ENCODE measurements at places on chromosomes 6 and 20. TPM values are rescaled to one million over a fixed set of nuclear protein-coding genes. Genes with fewer than 3 reads are reported as not detected.

- DNase-seq: no peak
Measured at GRCh38 chr6:135784507-135784906, 67.0 kb upstream of the PDE7B start.

DNA sequence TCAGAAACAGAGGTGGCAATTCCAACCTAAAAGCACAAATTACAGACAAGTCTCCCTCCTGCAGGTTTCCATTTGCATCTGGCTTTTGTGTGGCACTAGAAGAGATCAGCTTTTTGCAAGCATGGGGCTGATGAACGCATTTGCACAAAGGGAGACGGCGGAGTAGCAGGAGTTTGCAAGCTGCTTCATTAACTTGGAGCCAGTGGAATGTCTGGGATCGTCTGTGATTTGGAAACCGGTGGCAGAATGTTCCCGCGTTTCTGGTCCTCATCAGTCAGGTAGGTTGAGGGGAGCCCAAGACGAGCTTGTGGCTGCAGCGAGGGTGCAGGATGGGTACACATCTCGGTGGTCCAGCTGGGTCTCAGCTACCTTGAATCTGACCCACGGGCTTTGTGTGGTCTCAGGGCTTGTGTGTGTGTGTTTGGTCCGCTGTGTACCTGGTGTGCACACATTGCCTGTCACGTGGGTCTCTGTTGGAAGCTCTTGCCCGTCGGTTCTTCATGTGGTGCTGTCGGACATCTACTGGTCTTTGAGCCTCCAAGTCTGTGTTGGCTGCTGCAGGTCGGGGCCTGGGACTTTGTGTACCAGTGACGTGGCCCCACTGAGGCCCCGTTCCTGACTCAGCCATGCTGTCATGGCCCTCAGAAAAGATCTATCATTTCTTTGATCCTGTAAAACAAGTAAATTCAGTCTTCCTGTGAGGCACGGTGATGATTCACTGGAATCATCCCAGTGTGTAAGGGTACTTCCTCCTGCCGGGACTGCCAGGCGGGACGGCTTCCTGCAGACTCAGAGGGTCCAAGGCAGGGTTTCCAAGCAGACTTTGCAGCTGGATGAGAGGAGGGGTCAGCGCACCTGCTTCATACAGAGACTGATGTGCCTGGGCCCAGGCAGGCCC, 12.4 kb upstream of the MYT1 start:
- DNase-seq: no peak

RRAGD gene
- total RNA-seq: 19.8 TPM

GRCh38 chr20:2751878-2752566, 48.4 kb downstream of the CPXM1 start:
- DNase-seq: no peak

DNA sequence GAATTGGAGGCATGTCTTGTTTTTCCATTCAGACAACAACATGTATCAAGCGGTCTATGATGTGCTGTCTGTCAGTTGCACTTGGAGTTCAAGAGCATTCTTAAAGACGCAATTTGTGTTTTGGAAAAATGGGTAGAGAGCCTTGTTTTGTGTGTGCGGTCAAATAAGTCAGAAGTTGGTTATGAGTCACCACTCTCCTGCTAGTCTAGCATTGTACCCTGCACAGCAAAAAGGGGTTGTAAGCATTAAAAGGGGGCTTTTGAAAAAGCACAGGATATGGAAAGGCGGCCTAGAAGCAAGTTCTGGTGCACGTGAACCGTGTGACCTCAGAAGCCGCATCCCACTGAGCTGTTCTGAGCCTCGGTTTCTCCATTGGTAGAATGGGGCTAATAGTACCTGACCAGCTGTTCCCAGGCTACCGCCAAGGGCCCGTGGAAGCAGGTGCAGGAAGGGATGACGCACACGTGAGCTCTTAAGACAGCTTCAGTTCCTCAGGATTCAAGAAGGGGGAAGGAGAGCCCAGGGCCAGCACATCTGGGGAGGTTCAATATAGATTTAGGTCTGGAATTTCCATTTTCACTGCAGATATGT, 61.6 kb upstream of the SNX9 start:
- no peak for DNase-seq

MRAP2 gene
- 1.9 TPM for total RNA-seq

DNA sequence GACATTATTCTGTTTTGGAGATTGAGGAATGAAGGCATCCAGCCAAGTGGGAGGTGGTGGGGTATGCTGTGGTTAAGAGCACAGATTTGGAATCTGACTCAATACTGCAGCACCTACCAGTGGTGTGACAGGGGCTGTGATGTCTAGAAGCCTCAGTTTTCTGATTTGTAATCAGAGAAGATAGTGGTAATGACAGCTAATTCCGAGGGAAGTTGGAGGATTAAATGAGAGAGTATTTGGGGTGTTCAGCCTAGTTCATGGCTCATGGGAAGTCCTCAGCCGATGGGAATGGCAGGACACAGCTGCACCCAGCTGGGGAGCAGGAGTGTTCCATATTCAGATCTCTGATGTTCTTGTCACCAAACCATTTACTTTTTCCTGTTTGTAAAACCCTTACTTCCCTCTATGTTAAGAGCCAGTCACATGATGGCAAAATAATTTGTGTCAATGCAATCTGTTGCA, 9.3 kb downstream of the SLC9A8 start:
- DNase-seq: no peak

ENPP3 gene
- total RNA-seq: 1.6 TPM

GRCh38 chr20:41046716-41047115, 18.1 kb downstream of the TOP1 start:
- no peak for DNase-seq

GRCh38 chr6:155771822-155772221, 316.2 kb upstream of the NOX3 start:
- DNase-seq: no peak

DNA sequence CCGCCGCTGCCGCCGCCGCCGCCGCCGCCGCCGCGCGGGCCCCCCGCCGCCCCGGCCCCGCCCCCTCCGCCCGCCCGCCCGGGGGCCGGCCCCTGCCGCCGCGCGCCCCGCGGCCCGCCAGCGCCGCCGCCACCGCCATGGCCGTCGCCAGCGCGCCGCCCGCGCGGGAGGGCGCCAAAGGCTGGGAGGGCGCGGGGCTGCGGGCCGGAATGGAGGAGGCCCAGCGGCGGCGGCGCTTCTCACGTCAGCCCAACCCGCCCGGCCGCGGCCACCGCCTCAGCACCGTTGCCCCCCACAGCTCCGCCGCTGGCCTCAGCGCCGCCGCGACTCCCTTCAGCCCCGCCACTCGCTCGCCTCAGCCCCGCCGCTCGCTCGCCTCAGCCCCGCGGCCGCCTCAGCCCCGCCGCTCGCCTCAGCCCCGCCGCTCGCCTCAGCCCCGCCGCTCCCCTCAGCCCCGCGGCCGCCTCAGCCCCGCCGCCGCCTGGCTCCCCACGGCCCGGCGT, 258 bp downstream of the PHF10 start:
- no peak for DNase-seq

ORC3 gene
- total RNA-seq: 15.9 TPM

DNA sequence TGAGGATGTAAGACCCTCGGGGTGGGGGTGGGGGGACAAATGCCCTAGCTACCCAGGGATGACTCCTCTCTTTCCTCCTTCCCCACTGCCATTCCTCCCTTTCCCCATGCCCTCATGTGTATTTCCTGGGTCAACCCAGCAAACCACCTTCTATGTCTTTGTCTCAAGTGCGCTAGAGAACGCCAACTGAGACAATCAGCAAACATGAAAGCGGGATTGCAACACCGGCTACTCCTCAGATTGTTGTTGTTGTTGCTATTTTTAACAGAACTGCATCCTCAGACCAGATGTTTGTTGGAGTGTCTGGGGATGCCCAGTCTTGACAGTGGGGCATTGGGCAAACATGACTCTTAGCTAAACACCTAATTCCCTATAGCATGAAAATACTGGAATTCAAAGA, 39.3 kb upstream of the HIVEP1 start:
- DNase-seq: no peak

DNA sequence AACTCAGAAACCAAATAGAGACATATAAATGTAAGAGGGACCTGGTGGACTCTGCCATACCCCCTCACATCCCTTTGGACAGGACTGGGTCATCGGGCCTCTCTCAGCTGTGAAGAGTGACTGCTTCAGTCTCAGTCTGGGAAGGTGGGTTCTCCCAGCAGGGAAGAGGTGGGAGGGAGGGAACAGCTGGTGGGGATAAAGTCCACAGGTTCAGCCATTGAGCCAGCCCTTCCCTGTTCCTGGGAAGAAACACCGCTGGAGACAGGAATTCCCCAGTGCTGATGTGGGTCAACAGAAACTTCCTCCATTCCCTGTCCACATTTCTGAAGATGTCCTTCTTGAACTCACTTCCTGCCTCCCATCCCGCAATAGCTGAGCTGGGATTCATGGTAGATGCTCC, 209.2 kb upstream of the PMEPA1 start:
- DNase-seq: peak; percentile 44

DNA sequence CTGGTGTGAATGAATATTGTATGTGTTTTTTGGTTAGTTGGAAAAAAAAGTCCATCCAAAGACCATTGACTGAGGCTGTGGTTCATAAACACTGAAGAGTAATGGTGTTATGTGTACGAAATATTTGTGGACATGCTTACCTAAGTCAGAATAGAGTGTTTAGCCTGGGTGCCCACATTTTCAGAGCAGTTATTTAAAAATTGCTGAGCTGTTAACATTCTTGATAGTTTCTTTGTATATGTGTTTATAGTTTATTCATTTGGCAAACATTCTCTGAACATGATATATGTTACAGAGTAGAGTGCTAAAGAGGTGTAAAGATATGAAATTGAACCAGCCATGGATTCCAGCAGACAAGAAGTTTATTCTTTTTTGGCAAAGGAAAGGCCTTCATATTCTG, 20.6 kb downstream of the CDKAL1 start:
- no peak for DNase-seq

DNA sequence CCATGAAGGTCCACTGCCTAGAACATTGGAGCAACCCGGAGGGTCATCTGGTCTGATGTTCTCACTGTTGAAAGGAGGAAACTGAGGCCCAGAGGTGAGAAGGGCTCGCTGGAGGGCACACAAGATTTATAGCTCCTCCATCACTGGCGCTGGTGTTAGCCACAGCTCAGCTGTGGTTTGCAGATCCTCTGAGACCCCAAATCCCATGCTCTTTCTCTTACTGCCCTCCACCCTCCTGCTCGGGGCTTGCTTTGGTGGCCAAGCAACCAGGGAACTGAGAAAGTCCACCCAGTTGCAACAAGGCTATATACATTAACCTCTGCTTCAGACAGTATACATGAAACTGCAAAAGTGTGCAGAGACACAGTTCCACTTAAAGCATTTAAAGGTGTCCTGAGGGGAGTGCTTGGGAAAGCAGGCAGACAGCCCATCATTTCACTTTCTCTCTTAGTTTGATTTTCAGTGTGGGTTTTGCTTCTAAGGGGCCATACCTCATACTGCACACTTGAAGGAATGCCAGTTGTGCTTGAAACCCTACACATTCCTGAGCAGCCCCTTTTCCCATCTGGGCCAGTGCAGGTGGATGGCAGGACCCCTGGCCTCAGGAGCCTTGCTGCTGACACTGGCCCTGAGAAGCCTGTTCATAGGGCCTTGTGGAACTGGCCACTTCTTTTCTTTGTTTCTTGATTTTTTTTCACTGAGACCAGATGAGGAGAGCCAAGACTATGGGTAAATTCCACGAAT, 347.6 kb downstream of the CDC5L start:
- no peak for DNase-seq

DNA sequence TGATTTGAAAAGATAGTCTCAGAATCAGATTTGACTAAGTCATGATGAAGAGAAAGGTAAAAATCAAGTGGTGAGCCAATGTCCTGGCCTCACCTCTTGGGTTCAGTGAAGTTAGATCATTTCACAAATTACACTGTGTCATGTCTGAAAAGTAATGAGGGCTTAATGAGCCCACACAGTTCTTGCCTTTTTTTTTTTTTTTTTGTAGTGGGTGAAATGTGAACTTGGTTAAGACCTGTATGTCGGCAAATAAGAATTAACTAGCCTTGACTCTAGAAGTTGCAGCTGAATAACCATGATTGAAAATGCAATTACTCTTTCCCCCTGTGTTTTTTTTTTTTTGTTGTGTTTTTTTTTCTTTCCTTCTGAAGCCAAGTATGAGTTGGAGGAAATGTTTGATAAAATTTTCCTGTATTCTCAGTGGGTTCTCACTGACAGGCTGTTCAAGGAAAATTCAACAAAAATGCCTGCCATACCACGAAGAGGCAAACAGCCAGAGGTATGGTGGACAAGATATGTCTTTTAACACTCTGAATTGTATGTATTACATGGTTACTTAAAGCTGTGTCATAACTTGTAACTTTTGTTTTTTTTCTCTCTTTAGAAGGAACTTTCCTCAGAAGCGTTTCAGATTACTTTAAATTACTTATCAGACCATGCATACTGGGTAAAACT, 135.2 kb upstream of the MLIP start:
- DNase-seq: no peak

DNA sequence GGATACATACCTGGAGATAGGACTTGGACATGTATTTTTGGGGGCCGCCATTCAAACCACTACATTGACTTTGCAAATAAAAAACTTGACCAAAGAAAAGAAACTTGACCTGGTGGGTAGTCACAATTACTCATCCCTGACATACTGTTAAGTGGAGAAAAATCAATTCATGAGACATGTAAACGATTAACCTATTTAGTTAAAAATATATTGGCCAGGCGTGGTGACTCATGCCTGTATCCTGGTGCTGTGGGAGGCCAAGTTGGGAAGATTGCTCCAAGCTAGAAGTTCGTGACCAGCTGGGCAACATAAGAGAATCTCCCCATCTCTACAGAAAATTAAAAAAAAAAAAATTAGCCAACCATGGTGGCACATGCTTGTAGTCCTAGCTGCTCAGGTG, 2.5 kb upstream of the SRSF12 start:
- peak; percentile 47 for DNase-seq

- DNase-seq: peak; percentile 28
Measured at GRCh38 chr20:34522969-34523871, 7.0 kb downstream of the DYNLRB1 start.

- no peak for DNase-seq
Measured at GRCh38 chr6:122059918-122060317, 339.5 kb upstream of the HSF2 start.

GRCh38 chr6:147699637-147700036, 191.1 kb downstream of the SAMD5 start:
- DNase-seq: no peak

- no peak for DNase-seq
Measured at GRCh38 chr6:107770541-107770940, 53.6 kb downstream of the SCML4 start.

- DNase-seq: no peak
Measured at GRCh38 chr6:132234356-132234755, 166.9 kb downstream of the MOXD1 start.

GRCh38 chr6:124197148-124197547, 393.5 kb downstream of the NKAIN2 start:
- no peak for DNase-seq

GRCh38 chr6:40788661-40789655, 201.8 kb upstream of the LRFN2 start:
- no peak for DNase-seq

DNA sequence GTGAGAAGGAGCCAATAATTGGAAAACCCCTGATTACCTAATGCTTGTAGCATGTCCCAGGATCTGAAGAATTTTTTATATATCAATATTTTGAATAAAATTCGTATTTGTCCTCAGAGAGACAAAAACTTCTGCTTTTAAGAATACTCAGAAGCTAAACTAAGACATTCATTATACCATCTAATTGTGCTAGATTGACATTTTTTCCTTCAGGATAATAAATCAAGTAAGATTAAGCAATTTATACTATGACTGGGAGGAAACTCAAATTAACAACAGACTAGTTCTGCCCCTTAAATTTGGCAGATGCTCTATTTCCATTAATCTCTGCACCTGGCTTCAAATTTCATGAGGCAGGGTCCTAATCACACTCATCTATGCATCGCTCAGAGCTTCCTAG, 291.4 kb downstream of the PLCB1 start:
- DNase-seq: no peak

ERVFRD-1 gene
- total RNA-seq: 0.40 TPM

C20orf96 gene
- 10.6 TPM for total RNA-seq

Measured in mucosa of gallbladder (tissue), 1 donor.